ENCODE measurements at places on chromosomes 1 and 21.

GRCh38 chr21:42127164-42128150 is 56.3 kb downstream of the UMODL1 start:
- DNase-seq = no peak

DNA sequence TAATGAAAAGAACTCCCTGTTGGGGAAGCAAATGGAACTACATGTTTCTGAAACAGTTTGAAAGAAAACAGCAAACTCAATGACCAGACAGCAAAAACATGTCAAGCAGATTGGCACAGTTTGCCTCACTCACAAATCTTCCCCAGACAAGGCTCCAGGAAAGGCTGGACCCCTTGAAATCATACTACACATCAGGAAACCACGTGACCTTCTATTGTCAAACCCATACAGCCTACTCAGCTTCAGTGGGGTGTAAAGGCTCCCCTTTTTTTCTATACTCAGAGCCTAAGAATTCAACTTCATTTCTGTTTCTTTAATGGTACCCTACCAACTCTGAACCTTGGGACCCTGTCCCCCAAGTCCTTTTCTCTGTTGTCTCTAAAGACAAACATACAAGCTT is 15.7 kb upstream of the CTTNBP2NL start:
- no peak for DNase-seq

DNA sequence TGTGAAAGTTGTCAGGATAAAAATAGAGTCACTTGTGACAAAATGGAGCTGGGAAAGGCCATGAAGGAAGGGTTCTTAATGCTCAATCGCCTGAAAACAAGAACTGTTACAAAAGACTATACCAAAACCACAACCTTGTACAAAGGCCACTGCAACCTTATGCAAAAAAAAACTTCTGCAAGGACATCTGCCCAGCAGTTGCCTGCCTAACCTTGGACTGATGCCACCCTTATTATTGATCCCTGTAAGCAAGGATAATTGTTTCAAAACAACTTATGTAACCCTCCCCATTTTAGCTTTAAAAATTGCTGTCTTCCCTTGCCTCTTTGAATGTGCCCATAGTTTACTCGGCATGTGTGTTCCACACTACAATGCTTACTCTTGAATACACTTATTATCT is 5.7 kb downstream of the ALG14 start:
- no peak for DNase-seq

- peak; percentile 12 for DNase-seq
Observed at GRCh38 chr1:14519976-14520375, 78.5 kb upstream of the KAZN start.

- DNase-seq = no peak
Observed at GRCh38 chr1:3581296-3582036, 29.8 kb downstream of the MEGF6 start.

GRCh38 chr1:162756523-162756922 is 34.0 kb upstream of the HSD17B7 start:
- DNase-seq = no peak

DNA sequence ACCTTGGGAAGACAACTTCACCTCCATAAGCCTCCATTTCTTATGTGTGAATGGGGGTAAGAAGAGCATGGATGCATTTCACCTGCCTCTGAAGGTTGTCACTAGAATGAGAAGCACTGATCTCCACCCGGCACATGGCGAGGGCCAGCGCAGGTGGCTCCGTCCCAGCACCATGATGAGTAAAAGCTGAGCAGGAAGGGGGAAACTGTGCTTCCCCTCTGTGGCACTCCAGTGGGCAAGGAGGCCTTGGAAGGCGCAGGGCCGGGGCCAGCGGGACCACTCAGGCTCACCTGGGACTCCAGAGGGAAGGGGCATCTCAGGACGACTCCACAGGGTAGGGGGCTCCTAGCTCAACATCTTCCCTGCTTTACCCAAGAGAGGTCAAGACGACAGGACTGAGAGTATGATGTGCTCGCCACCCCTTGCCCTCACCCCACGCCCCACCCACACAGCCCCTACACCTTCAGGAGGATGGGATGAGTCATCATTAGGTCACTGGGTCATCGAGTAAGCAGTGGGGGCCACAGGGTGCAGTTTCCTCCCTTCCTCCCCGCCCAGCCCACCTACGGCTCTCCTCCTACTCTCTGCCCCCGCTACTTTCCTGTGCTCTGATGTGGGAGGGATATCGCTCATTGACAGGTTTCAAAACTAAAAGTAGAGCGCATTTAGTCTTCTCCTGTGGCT is 112.1 kb downstream of the HIVEP3 start:
- DNase-seq = no peak

DNA sequence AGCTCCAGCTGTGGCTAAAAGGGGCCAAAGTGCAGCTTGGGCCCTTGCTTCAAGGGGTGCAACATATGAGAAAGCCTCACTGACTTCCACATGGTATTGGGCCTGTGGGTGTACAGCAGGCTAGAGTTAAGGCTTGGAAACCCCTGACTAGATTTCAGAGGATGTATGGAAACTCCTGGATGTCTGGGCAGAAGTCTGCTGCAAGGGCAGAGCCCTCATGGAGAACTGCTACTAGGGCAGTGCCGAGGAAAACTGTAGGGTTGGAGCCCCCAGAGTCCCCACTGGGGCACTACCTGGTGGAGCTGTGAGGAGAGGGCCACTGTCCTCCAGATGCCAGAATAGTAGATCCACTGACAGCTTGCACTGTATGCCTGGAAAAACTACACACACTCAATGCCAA is 69.5 kb downstream of the XCL2 start:
- DNase-seq = no peak

- no peak for DNase-seq
Observed at GRCh38 chr1:232964601-232965000, 14.2 kb downstream of the NTPCR start.

- no peak for DNase-seq
Observed at GRCh38 chr1:3480369-3480719, 25.9 kb downstream of the ARHGEF16 start.

- DNase-seq = no peak
Observed at GRCh38 chr1:93501399-93501798, 53.5 kb downstream of the FNBP1L start.

GRCh38 chr1:198278943-198279342 is 122.1 kb downstream of the NEK7 start:
- no peak for DNase-seq

DNA sequence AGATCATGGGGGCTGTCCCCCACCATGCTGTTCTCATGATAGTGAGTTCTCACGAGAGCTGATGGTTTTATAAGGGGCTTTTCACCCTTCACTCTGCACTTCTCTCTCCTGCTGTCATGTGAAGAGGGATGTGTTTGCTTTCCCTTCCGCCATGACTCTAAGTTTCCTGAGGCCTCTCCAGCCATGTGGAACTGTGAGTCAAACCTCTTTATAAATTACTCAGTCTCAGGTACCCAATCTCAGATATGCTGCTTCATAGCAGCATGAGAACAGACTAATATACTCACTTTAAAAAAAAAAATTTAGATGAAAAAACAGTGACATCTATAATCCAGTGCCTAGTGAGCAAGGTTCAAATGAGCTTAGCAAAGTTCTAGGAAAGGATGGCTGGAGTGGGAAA is 135.1 kb upstream of the RAB4A start:
- no peak for DNase-seq

- DNase-seq = peak; percentile 57
Observed at GRCh38 chr1:229058729-229059128, 212.2 kb upstream of the RAB4A start.

GRCh38 chr21:31570824-31571566 is 88.5 kb upstream of the SOD1 start:
- DNase-seq = no peak

DNA sequence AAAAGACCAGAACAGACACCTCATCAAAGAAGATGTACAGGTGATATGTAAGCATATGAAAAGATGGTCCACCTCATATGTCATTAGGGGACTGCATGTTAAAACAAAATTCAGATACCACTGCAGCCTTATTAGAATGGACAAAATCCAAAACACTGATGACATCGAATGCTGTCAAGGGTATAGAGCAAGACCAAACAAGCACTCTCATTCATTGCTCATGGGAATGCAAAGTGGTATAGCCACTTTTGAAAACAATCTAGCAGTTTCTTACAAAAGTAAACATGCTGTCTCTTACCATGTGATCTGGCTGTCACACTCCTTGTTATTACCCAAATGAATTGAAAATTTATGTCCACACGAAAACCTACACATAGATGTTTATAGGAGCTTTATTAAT is 426.6 kb upstream of the ESRRG start:
- DNase-seq = no peak

DNA sequence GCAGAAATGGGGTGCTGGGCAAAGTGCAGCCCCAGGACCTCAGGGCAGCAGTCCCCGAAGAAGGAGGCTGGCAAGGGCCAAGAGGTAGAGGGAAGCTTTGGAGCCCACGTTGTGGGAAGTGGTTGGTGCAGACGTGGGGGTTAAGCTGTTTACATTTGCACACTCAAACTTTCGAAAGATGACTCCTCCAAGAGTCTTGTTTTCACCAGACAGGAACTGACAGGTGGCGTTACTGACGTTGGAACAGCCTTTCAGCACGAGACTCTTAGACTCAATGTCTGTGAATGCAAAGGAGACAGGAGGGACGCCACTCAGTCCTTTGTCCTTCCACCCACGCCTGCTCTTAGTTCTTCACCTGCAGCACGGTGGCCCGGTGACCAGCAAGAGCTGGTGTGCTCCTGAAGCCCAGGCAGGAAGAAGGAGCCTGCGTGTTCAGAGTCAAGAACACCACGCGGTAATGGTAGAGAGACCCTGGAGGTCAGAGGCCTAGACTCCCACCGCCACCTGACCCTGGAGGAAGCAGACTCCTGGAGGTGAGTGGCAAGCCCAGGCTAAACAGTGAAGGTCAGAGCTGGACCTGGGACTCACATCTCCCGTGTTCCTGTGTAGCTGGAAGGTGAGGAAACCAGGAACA is 15.9 kb downstream of the LYPD8 start:
- no peak for DNase-seq

- DNase-seq = no peak
Observed at GRCh38 chr1:14809191-14809981, 210.9 kb downstream of the KAZN start.

GRCh38 chr1:243315455-243315854 is 59.6 kb downstream of the SDCCAG8 start:
- DNase-seq = no peak

DNA sequence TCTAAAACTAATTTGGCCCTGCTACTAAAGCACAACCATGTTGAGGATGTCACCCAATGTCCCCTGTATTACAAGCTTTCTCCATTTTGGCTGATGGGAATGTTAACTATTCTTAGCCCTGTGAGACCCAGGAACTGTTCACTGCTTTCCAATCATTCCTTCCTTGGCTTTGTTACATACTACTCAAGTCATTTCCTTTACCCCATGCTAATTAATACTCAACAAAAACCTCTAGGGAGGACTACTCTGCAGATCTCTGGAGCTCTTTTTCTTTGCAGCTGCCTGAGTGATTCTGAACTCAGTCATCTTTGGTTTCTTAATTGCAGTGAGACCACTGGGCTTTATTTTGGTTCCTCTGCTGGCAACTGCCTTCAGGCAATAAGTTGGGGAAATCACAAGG is 23.3 kb upstream of the RPE65 start:
- DNase-seq = no peak

- DNase-seq = no peak
Observed at GRCh38 chr1:66599899-66600737, 66.2 kb downstream of the SGIP1 start.

GRCh38 chr21:28480470-28480869 is 512.2 kb downstream of the LTN1 start:
- no peak for DNase-seq

DNA sequence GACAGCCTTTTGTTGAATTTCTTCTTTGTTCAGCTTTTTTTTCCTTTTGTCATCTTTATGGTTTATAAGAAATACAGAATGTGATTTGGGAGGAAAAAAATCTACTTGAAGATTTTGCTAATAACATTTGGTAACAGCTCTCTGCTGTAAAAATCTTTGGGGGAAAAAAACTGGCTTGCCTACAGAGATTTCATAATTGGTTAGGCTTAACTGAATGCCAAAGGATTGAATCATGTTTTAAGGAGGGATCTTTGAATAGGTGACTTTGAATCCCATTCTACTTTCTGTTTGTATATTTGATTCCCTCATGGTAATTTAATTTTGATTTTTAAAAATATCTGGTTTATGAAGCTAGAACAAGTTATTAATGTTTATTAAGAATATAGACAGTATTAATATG is 3.2 kb downstream of the BTF3L4 start:
- DNase-seq = no peak

GRCh38 chr21:26130249-26130881 is 40.2 kb downstream of the APP start:
- no peak for DNase-seq

- peak; percentile 55 for DNase-seq
Observed at GRCh38 chr1:42938645-42939615, 19.7 kb downstream of the SLC2A1 start.

DNA sequence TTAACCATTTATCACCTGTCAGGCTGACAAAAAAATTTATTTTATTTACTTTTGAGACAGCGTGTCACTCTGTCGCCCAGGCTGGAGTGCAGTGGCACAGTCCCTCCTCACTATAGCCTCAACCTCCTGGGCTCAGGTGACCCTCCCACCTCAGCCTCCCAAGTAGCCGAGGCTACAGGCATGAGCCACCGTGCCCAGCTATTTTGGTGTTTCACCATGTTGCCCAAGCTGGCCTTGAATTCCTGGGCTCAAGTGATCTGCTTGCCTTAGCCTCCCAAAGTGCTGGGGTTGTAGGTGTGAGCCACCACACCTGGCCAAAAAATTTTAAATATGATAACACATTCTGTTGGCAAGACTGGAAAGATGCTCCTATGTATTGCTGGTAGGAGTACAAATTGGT is 11.1 kb downstream of the IPO9 start:
- DNase-seq = no peak

GRCh38 chr1:21012937-21013336 is 163.8 kb downstream of the EIF4G3 start:
- DNase-seq = peak; percentile 73

DNA sequence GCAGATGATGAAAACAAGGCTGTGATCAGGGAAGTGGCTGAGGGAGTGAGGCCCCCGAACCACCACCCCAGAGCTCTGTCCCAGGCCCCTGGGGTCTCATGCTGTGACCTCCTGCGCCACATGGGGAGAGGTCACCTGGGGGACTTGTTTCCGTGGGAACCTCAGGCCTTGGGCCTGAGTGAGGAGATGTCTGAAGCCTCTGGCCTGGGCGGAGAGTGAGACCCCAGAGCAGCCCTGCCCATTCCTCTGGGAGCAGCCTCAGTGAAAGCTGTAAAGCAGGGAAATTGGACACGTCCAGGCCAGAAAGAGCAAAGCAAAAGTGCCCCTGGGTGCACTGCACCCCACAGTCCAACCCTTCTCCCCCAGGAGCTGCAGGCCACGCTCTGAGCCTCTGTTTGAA is 16.5 kb upstream of the NPHP4 start:
- no peak for DNase-seq

Measured in islet precursor cell (in vitro differentiated cells).